ENCODE measurements at places on chromosomes 3 and 15.

DNA sequence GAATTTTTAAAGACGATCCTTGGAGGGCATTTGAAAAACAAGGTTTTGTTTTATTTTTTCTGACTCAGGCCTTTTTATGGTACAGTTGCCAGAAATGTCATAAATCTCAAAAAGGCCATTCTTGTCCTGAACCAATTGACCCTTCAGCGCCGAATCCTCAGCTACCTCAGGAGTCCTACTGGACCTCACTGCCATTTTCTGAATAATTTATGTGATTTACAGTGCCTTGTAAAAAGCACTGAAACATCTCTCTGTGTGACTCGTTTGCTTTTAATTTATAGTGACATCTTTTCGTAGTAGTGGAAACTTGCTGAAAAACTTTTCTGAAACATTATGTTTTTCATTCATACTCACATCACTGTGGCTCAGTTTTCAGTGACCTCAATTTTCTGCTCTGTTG, 72.2 kb upstream of the ARL6 start:
- no peak for DNase-seq

DNA sequence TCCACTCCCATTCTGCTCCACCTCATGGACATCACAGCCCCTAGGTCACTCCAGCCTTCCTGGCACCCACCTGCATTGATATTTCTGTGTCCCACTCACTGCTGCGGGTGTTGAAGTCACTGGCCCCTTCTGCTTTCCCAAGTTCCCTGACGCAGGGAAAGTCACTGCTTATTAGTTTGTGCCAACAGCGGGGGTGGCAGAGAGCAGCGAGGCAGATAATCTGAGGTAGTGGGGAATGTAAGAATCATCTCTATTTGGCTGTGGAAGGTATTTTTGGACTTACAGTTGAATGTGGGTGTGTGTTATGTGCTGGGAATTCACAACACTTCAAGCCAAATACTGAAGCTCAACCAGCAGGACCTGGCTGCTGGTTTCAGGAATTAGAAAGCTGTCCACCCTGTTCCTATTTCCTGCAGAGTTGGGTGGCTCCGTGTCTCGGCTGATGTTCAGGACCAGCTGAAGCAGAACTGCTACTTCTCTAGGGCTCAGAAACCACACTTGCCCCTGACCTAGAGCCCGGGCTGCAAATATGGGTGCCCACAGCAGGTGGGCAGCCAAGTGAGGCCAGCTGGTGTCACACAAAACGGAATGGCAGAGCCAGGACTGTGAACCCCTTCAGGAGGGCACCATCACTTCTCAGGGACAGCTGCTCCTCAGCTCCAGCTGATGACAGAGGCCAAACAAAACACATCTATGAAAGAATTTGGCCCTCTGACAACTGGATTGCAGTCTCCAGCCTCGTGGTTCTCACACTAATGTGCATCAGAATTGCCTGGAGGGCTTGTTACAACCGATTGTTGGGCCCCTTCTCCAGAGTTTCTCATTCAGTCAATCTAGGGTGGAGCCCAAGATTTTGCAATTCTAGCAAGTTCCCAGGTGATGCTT, 57.7 kb downstream of the SEMA5B start:
- no peak for DNase-seq

- peak; percentile 52 for DNase-seq
Observed at GRCh38 chr3:168341956-168342936, 246.5 kb upstream of the GOLIM4 start.

DNA sequence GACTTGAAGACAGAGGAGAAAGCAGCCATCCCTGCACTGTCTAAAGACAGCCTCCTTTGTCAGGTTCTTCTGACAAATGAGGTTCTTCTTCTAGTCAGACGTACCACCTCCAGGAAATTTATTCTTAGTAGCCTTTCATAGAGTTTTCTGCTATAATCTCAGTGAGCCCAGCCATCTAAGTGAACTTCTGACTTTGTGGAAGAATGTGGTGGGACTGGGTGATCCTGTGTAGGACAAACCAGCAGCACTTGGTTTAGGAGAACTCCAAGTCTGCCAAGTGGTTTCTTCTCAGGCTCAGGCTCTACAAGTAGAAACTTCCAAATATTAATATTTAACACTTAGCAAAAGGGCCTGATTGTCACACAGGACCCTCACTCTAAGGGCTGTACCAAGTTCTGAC, 52.1 kb downstream of the TIPARP start:
- DNase-seq = no peak

GRCh38 chr3:146466604-146467003, 2.8 kb downstream of the PLSCR2 start:
- no peak for DNase-seq

- DNase-seq = no peak
Observed at GRCh38 chr3:36149447-36149865, 230.8 kb upstream of the STAC start.

GRCh38 chr15:38084289-38084688, 149.8 kb downstream of the TMCO5A start:
- no peak for DNase-seq

DNA sequence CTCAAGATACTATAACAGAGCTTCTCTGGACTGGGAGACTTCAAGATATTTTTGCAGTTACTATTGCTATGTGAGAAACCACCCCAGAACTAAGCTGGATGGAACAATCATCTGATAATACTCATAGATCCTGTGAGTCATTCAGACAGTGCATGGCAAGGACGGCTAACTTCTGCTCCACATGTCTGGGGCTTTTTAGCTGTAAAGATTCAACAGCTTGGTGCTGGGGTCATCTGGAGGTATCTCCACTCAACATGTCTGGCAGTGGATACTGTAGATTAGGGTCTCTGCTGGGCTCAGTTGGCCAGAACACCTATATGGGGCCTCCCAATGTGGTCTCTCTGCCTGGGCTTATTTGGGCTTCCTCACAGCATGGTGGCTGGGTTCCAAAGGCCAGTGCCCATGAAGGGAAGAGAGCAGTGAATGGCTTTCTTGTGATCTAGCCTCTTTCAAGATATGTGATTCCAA, 117.3 kb upstream of the SLC7A14 start:
- DNase-seq = no peak

DNA sequence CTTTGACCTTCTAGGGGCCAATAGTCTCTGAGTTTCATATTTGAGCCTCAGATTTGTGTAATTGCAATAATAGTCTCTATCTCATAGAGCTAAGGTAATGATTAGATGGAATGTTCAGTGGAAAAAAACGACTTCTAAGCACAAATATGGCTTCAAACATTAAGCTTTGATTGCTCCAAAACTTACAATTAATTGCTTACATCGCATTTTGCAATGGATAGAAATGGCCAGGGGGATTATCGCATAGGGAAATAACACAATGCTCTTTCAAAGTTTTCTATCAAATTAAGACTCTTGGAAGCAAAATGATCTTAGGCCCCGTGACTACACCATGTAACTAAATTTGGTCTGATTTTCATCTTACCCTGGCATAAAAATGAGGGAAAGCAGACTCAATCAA, 888.6 kb downstream of the AGBL1 start:
- DNase-seq = no peak

- peak; percentile 70 for DNase-seq
Observed at GRCh38 chr3:125051715-125052581, 3.8 kb downstream of the HEG1 start.

DNA sequence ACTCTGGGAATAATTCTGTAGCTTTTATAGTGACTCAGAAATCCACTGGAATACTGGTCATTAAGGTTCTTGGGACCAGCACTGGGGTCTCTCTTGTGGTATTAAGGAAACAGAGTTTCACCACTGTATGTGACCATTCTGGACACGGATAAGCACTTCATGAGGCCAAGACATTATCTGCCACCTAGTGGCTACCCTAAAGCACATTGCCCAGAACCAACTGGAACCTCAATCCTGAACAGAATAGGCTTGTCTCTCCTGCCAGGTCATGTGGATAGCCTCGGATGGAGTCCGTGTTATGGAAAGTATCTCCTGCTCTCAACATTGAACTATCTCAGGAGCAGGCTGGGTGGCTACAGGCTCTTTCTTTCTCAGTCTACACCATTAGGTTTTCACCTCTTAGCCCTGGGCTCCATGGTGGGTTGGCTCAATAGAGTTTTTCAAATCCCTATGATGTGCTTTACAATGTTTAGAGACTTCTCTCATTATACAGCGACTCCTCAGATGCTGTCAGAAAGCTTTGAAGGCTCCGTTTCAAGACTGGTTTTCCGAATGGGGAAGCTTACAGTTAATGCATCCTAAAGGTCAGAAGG, 167.6 kb upstream of the ST8SIA2 start:
- no peak for DNase-seq

DNA sequence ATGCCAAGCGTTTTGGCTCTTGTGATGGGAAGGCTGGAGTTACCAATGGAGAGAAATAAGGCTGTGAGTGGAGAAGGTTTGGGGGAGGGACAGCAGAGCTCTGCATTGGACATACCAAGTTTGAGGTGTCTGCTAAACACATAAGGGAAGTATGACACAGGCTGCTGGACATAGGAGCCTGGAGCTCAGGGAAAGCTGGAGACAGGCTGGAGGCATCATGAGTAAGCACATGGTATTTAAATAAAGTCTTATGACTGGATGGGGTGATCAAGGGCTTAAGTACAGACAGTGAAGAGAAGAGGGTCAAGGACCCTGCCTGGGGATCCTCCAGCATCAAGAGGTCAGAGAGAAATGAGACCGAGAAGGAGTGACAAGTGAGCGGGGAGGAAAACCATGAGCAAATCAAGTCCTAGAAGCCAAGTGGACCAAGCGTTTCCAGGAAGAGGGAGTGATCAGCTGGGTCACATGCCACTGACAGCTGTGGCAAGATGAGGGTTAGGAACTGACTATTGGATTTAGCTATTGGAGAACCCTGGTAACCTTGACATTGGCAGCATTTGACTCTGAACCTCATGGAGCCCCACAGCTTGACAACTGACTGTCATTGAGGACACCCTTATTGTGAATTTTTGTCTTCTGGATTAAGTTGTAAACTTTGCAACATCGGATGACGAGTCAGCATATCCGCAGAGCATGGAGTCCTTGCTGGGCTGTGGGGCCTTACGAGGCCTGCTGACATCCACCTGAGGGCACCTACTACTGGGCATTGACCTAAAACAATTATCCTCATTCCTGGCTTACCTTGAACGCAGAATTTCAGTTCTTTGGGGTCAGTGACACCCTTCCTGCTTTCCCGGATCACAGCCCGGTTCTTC, 78.7 kb upstream of the ETV5 start:
- DNase-seq = no peak

DNA sequence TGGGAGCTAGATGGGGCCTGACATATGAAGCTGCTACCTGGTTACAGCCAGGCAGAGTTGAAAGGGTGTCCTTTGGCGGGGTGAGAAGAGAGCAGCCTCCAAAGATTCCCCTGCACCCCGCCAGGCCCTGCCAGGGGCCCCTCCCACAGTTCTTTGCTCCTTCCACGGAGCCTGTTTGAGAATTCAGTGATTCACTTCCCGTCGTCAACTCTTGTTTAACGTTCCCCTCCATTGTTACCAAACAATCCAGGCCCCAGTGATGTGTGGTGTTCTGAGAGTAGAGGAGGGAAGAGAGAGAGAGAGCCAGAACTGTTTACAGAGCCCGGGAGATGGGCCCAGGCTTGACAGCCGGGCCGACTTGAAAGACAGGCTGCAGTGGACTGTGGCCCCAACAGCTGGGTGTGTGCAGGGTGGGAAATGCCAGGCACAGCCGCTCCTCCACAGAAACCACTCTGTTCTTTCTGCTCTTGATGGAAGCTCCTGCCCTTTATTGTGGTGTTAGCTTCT, 81.5 kb downstream of the SMAD3 start:
- DNase-seq = no peak

DNA sequence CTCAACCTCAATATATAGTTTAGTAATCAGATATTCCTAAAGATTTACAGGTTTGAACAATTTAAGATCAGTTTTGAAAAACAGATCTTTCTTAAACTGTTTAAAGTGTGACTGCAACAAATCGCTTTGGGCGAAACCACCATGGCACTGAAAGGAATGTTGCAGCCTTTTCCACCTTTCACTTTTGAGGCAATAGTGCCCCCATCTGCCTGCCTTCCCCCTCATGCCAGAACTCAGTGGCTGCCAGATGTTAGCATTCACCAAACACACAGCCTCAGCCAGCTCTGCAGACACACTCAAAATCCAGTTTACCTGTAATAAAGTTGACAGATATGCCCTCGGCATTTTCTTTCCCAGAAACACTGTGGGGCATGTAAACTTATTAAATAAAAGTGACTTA, 3.3 kb downstream of the LYSMD4 start:
- DNase-seq = peak; percentile 37

- DNase-seq = no peak
Observed at GRCh38 chr3:18061737-18062656, 319.6 kb upstream of the TBC1D5 start.

- no peak for DNase-seq
Observed at GRCh38 chr15:80769829-80770705, 9.1 kb upstream of the CEMIP start.

DNA sequence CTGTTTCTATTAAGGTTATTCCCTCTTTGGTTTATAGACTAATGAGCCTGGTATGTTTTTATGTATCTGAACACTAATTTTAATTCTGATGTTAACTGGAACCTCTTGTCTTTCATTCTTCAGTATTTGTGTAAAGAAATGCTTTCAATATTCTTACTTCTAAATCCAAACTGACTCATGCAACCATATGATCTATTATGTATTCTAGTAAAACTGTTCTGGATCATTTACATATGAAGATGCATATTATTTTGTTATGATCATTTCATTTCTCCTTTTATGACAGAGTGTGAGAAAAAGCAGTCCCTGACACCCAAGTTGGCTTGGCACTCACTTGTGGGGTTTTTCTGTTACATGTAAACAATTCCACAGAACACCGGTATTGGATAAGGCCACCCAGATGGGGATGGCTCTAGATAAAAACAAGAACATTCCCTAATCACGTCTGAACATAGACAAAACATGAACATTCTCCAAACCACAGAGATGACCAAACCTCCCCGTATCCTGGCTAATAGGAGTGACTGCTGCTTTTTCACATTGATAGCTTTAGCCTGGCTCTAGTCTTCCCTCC, 72.2 kb upstream of the EPHB3 start:
- no peak for DNase-seq

DNA sequence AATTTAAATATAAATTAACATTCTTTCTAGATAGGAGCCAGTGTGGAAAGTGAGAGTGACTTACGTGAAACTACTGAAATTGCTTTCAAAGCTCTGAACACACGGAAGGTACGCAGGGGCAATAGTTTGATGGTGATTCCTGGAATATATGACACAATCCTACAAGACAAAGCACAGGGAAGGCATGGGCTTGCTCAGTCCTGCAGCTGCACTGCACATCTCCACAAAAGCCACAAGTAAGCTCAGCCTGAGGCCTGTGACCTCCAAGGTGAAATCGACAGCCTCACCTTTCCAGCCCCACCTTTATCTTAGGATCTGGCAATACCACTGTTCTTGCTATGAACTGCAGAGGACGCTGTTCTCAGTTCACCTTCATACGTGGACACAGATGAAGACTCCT, 109.3 kb upstream of the SCN10A start:
- no peak for DNase-seq

DNA sequence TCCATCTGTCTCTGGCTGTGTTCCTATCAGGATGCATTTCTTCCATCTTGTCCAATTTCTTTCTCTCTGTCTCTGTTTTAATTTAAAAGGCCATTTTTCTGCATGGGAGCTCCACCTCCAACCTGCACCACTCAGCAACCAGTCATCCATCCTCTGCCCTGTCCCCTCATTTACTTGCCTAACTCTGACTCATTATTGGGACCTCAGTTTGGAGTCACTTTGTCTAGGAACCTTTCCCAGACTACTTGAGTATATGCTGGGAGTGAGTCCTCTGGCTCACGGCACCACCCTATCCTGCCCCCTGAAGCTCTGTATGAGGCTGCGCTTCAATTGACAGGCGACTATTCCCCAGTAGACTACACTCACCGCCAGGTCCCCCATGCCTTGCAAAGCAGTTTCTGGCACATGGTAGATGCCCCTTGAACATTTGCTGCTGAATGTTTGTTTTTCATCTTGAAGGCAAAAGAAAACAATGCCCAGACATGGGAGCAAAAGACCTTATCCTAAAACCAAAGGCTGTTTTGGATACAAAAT, 513.3 kb upstream of the CFAP20DC start:
- no peak for DNase-seq

All from SK-N-MC (cell line).